ENCODE measurements at places on chromosomes 2 and 18.

- DNase-seq, result no peak
Measured at GRCh38 chr2:100334929-100335328, 12.6 kb upstream of the LONRF2 start.

- DNase-seq, result no peak
Measured at GRCh38 chr2:216302981-216303676, 69.2 kb downstream of the MARCHF4 start.

GRCh38 chr2:43212216-43212835, 14.1 kb downstream of the ZFP36L2 start:
- DNase-seq, result no peak

GRCh38 chr18:9712611-9713010, 4.5 kb downstream of the RAB31 start:
- no peak for DNase-seq

DNA sequence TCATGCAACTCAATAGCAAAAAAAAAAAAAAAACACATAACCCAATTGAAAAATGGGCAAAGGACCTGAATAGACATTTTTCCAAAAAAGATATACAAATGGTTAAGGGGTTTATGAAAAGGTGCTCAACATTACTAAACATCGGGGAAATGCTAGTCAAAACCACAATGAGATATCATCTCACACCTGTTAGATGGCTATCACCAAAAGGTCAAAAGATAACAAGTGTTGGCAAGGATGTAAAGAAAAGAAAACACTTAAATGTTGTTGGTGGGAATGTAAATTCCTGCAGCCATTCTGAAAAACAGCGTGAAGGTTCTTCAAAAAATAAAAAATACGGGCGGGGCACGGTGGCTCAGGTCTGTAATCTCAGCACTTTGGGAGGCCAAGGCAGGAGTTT, 112.4 kb upstream of the CAB39 start:
- no peak for DNase-seq

DNA sequence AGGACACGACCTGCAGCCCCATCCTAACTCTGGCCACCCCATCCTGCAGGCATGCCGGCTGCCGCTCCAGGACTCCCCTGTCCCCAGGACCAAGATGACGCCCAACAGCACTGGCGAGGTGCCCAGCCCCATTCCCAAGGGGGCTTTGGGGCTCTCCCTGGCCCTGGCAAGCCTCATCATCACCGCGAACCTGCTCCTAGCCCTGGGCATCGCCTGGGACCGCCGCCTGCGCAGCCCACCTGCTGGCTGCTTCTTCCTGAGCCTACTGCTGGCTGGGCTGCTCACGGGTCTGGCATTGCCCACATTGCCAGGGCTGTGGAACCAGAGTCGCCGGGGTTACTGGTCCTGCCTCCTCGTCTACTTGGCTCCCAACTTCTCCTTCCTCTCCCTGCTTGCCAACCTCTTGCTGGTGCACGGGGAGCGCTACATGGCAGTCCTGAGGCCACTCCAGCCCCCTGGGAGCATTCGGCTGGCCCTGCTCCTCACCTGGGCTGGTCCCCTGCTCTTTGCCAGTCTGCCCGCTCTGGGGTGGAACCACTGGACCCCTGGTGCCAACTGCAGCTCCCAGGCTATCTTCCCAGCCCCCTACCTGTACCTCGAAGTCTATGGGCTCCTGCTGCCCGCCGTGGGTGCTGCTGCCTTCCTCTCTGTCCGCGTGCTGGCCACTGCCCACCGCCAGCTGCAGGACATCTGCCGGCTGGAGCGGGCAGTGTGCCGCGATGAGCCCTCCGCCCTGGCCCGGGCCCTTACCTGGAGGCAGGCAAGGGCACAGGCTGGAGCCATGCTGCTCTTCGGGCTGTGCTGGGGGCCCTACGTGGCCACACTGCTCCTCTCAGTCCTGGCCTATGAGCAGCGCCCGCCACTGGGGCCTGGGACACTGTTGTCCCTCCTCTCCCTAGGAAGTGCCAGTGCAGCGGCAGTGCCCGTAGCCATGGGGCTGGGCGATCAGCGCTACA, 2.1 kb downstream of the GPBAR1 start:
- no peak for DNase-seq

DNA sequence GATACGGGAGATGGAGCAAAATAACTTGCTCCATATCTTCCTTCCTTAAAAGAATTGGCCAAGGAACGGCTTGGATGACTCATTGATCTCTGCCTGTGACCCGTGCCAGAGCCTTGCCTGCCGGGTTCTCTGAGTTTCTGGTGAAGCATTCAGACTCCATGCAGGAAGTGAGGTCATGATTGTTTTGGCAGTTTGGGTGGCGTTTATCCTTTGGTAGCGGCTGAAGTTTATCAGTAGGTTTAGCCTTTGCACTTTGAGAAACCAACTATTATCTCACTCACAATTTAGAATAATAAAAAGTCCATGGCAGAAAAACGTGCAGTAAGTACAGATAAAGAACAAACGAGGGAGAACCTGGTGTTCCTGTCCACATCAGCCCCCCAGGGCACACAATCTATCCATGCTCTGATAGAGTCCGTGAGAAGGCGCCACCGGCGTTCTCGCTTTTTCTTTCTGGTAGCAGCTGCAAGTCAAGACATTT, 15.0 kb upstream of the CTAGE1 start:
- no peak for DNase-seq

DNA sequence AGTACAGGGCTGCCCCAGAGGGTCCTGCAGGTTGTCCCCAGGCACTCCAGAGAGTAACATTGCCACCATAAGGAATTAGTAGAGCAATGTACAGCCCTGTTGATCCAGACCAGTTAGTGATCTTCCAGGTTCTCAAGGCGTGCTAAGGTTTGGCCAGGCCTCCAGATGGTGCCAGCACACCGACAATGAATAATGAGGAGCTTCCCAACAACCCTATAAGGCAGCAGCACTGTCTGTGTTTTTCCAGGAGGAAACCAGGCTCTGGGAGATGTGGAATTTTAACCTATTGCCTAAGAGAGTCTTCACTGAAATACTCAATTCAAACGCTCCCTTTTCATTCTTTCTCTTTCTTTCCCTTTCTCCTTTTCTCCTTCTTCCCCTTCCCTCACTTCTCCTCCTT, 122.1 kb downstream of the MGAT5 start:
- DNase-seq, result no peak

- DNase-seq, result no peak
Measured at GRCh38 chr18:50982086-50982801, 14.4 kb downstream of the ELAC1 start.

- DNase-seq, result no peak
Measured at GRCh38 chr2:188666503-188666902, 307.7 kb upstream of the COL3A1 start.

GRCh38 chr18:78822171-78822948, 157.3 kb upstream of the SALL3 start:
- DNase-seq, result no peak

- DNase-seq, result no peak
Measured at GRCh38 chr18:61285777-61286176, 47.5 kb upstream of the CDH20 start.

DNA sequence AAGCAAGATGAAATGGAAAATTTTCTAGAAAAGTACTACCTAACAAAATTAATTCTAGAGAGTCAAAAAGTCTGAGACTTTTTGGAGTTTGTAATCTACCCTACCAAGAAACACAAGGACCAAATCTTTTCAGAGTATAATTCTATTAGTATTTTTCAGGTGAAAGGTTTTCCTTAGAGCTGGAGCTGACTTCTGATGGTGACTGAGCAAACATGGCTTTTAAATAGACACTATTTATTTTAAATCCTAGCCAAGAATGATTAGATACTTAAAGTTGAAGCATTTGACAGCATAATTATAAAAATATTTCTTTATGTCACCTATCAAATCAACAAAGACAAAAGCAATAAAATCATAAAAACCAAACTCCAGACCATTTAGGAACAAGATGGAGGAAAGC, 26.6 kb downstream of the ZC3H6 start:
- no peak for DNase-seq

DNA sequence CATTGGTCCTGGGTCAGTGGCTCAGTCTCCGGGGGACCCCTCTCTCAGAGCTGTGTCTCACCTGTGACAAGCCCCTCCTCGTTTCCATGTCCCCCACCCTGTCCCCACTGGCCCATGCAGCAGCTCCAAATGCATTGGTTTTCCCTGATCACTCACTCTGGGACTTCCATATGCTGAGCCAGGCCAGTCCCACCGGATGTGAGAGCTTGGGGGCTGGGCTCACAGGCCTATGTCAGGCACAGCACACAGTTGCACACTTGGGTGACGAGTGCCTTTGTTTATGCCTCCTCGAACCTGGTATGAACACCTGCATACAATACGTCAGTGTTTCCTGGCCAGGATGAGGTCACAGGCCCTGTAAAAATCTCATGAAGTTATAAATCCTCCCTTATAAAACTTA, 232.5 kb downstream of the TFCP2L1 start:
- DNase-seq, result no peak

DNA sequence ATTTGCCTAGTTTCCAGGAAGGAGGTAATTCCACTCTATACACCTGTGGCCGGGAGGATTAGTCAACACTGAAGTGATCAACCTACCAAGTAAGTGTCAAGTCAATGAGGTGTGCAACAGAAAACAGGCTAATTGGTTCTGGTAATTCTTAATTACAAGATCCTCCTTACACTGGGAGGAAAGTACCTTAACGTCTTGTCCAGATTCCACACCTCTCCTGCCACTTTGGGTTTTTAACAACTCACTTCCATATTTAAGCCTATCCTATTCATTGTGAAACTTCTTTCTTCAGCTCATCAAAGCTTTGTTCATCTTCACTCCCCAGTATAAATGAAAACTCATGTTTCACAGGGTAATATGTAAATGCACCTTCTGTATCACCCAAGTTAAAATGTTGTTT, 22.0 kb upstream of the MAP4K4 start:
- DNase-seq, result no peak

DNA sequence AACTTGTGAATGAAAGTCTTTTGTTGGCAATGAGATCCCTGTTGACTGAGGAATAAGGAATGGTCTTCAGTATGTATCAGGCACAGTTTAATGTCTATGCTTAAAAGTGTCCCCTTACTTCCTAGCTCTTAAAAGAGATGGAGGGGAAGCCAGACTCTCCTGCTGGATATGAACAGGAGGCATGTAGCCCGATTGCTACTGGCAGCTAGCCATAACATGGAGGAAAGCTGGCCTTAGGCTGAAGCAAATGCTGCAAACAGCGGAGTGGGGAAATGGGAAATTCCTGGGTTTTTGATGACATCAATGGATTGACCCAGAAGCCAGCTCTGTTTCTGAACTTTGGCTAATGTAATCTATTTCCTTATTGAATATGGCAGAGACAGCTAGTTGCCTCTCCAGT, 266.1 kb downstream of the SLC4A3 start:
- no peak for DNase-seq

GRCh38 chr18:13542520-13542847, 183.9 kb downstream of the FAM210A start:
- DNase-seq, result no peak

DNA sequence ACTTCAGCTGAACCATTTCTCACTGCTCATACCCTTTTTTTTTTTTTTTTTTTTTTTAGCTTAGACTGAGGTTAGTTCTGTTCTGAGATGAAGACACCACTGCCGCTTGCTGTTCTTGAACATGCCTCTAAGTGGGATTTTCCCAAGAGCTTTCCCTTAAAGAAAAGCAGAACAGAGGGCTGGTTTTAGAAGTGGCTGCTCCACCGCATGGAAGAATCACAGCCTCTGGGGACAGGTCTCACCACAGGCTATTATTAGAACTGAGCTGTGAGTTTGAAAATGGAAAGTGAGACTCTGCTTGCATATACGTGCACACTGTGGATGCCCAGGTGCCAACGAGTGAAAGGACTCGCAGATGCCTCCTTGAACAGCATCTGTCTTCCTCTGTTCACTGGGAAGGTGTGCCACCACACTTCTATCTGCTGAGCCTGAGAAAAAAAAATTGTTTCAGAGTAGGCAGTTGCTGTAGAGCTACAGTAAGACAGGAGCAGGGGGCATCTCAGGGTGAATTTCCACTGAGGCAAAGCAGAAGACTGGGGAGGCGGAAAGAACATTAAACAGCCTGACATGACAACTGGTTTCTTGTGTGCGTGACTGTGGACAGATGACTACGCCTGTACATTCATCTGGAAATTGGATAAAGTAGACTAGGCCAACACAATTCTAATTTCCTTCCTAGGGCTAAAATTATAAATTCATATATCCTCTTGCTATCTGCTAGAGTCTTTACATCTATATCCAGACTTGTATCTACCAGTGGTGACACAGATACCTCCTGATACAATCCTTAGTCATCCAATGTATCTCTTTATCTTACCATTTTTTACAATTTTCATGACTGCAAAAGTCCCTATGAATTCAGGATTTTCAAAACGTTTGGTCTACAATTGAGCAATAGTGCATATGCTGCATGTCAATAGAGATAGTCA, 1045.7 kb upstream of the CELF4 start:
- DNase-seq, result no peak

GRCh38 chr2:213545481-213545880, 261.2 kb downstream of the SPAG16 start:
- no peak for DNase-seq

GRCh38 chr18:78136986-78137385, 842.6 kb upstream of the SALL3 start:
- no peak for DNase-seq

DNA sequence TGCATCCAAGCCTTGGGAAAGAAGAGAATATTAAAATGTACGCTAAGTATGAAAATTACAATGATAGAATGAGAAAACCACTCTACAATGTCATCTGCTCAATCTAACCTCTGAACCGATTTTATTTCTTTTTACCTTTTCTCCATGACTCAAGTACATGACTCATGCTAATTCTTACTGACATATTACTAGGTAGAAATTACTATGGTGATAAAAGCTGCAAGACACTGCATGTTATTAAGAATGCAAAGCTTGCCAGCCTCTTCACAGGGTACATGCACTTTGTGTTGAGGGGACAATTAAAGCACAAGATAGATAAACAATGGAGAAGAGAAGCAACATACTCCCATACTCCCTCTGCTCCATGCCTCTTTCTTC, 20.7 kb downstream of the SFT2D3 start:
- no peak for DNase-seq

GRCh38 chr2:54601339-54601738, 122.1 kb upstream of the EML6 start:
- no peak for DNase-seq

DNA sequence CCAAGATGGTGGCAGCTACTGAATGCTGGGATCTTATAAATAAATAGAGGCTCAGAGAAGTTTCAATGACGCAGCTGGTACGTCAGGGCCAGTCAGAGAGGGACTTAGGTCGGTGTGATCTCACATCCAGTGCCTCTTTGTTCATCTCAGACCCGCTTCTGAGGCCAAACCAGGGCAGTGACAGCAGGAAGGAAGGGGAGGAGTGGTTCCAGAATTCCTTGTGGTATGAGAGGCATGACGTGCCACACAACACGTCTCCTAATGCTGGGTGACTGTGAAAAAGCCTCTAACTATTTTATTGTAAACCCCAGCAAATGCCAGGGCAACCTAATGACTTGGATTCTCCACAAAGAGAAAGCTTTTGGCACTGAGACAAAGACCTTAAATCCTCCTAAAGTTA, 423.3 kb downstream of the LPIN1 start:
- DNase-seq, result no peak

DNA sequence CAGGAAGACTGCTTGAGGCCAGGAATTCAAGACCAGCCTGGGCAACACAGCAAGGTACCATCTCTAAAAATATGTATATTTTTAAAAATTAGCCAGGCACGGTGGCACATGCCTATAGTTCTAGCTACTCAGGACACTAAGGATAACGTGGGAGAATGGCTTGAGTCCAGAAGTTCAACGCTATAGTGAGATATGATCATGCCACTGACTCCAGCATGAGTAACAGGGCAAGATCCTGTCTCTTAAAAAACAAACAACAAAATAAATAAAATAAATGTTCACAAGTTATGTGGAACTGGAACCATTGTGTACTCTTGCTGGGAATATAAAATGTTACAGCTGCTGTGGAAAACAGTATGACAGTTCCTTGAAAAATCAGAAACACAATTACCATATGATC, 47.2 kb downstream of the USP34 start:
- no peak for DNase-seq

- DNase-seq, result no peak
Measured at GRCh38 chr2:238488347-238488826, 61.7 kb downstream of the ASB1 start.
